ENCODE measurements at places on chromosomes 2 and 18.

- peak; percentile 12 for DNase-seq
Measured at GRCh38 chr18:7789856-7790552, 222.9 kb downstream of the PTPRM start.

- DNase-seq = no peak
Measured at GRCh38 chr2:207066791-207067460, 98.8 kb downstream of the KLF7 start.

DNA sequence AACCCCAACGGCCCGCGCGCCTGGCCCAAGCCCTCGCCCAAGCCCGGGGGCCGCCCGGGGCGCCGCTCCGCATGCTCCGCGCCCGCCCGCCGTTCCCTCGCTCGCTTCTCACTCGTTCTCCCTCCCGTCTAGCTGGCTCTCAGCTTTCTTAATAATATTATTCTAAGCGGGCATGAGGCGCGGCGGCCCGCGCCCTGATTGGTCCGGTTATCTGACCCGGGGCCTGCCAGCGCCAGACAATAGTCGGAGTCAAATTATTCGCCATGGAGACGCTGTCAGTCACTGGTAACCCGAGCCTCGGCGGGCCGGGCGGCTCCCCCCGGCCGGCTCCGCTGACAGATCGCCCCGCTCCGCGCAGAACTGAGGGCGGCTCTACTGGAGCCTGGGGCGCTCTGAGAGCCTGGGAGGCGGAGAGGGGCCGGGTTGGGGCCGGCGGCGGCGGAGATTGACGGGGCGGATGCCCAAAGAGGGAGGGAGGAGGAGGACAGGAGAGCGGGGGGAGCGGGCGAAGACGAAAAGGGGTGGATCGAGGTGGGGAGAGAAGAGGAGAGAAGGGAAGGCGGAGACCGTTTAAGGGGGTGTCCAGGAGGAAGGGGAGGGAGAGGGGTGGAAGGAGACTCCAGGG, at the start of gene SIX2:
SIX2 (minus strand) TSS at position 150 of the 625 bp plus-strand sequence. CDS start 342 bp downstream, outside the sequence.
- DNase-seq = peak; percentile 95

DNA sequence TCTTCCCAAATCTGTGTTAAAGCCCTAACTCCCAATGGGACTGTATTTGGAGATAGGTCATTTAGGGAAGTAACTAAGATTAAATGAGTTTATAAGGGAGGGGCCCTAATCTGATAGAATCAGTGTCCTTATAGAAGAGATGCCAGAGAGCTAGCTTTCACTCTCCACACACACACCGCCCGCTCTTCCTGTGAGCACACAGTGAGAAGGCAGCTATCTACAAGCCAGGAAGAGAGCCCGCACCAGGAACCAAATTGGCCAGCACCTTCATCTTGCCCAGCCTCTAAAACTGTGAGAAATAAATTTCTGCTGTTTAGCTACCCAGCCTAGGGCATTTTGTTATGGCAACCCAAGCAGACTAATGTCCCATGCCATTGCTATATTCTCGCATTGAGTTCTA, 125.2 kb downstream of the RTN4 start:
- DNase-seq = no peak

GRCh38 chr2:190217616-190218015, 102.0 kb downstream of the HIBCH start:
- DNase-seq = no peak

- DNase-seq = no peak
Measured at GRCh38 chr2:175135177-175135576, 32.8 kb downstream of the ATF2 start.

GRCh38 chr2:71070294-71071093, 2.0 kb downstream of the NAGK start:
- no peak for DNase-seq

DNA sequence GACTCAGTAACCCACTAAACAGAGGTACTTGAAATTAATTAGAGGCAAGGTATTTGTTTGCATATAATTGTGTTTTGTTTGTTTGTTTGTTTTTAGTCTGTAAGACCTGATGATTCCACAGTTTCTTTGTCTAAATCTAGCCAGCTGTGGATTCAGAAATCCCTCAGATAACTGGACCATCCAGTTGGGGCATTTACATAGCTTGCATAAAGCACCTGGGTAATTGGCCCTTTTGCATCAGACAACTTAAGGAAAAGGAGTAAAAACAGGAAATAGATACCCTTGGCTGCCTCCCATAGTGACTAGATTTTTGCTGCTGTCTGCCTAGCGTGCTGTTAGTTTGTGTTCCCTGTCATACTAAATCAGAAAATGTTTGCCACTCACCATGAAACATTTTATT, 46.6 kb upstream of the XIRP2 start:
- DNase-seq = no peak

DNA sequence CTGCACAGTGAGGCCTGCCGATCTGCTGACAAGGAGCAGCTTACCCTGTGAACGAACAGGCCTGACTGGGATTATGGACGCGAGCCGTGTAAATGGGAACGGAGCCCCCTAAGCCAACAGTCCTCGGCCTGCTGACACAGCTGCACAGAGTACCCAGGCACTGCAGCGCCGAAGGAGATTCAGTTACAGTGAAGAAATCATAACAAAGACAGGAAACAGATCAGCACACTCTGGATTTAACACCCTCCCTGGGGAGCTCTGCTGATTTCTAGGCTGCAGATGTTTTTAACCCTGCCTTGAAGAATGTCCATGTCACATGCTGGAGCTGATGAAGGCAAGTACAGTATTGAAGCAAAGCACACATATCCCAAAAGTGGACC, 43.4 kb downstream of the COLEC12 start:
- no peak for DNase-seq

- no peak for DNase-seq
Measured at GRCh38 chr2:200620606-200621390, 35.0 kb downstream of the AOX1 start.

GRCh38 chr18:42906761-42907160, 208.7 kb downstream of the RIT2 start:
- no peak for DNase-seq

DNA sequence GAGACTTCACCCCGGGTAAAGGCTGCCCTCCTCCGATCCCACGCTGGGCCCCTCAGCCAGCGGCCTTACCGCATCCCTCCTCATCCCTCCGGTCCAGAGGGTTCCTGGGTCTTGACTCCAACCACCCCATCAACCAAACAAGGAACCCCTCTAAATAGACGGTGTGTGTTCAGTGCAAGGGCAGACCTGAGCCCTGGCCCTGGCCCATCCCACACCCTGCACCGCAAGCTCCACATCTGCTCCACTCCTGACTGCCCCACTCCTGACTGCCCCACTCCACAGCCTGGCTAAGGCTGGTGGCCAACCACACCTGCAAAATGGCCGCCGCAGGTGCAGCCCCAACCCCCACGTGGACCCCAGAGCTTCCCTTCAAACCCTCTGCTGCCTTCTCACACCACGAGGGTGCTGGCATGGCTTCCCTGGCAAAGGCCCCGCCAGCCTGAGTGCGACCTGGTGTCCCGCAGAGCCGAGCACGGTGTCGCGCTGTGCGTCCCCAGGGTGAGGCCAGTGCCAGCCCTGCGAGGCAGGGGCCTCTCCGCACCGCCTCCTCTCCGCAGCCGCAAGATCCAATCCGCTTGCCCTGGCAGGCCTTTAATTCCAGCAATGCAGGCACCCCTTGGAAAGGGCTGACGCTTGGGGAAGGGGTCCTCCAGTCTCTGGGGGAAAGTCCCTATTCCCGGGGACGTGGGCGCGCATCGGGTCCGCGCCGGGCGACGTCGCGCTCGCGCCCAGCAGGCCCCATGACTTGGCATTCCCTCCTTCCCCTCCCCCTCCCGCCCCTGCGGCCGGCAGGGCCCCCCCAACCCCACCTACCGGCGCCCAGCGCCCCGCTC, 1.5 kb downstream of the KIF1A start:
- no peak for DNase-seq

- no peak for DNase-seq
Measured at GRCh38 chr2:62196278-62196901, 475 bp downstream of the B3GNT2 start.

DNA sequence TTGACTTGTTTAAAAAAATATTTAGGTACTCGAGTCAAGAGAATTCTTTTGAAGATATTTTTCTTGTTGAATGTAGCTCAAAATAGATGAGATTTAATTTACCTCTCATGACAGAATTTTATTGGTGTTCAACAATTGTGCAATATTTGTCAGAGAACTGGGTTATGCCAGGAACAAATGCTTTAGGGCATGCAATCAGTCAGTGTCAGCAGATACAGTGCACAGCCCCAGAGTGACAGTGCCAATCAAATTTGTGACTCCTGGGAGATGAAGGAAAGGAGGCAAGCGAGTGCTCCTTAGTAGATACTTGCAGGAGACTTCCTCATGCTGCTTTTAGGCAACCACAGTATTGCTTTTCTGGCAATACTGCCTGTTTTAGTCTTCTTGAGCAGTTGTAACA, 81.2 kb upstream of the DSEL start:
- DNase-seq = no peak

GRCh38 chr2:204776781-204777559, 231.7 kb downstream of the PARD3B start:
- DNase-seq = no peak

- DNase-seq = no peak
Measured at GRCh38 chr2:30201990-30202389, 29.3 kb upstream of the LBH start.

- DNase-seq = no peak
Measured at GRCh38 chr2:72603481-72603880, 222.4 kb downstream of the EXOC6B start.

GRCh38 chr18:32803568-32803967, 30.7 kb upstream of the KLHL14 start:
- no peak for DNase-seq
